Heart left ventricle (tissue), 16 donors: ENCODE measurements at places on chromosomes 16 and 17. TPM values are rescaled to one million over a fixed set of nuclear protein-coding genes. Genes with fewer than 3 reads are reported as not detected.

CES1 gene
- total RNA-seq = 20.6 TPM

USP43 gene
- 0.16 TPM for total RNA-seq

ABHD15 gene
- 5.6 TPM for total RNA-seq

IL17C gene
- total RNA-seq = not detected

ALOX15B gene
- not detected for total RNA-seq

FA2H gene
- total RNA-seq = not detected

TPSD1 gene
- total RNA-seq = 0.38 TPM

BIRC5 gene
- not detected for total RNA-seq

CEMP1 gene
- total RNA-seq = not detected

CLEC10A gene
- total RNA-seq = 2.6 TPM

NR1D1 gene
- 12.2 TPM for total RNA-seq

GRCh38 chr17:38982858-38983746 lies 15.9 kb upstream of the FBXO47 start:
- no peaks in the 10 kb centered on the region for H3K27me3 ChIP-seq
- H3K27ac ChIP-seq = no peak overlapping the region
- DNase-seq = peak; percentile 42
- peaks cover 12% of the 10 kb centered on the region for H3K4me1 ChIP-seq
- H3K36me3 ChIP-seq = no peaks in the 10 kb centered on the region

GRCh38 chr16:9401173-9401572 lies 309.7 kb downstream of the HAPSTR1 start:
- H3K4me1 ChIP-seq = no peaks in the 10 kb centered on the region
- no peak overlapping the region for H3K4me3 ChIP-seq
- no peaks in the 10 kb centered on the region for H3K27me3 ChIP-seq
- H3K36me3 ChIP-seq = no peaks in the 10 kb centered on the region
- no peak overlapping the region for H3K27ac ChIP-seq

DNA sequence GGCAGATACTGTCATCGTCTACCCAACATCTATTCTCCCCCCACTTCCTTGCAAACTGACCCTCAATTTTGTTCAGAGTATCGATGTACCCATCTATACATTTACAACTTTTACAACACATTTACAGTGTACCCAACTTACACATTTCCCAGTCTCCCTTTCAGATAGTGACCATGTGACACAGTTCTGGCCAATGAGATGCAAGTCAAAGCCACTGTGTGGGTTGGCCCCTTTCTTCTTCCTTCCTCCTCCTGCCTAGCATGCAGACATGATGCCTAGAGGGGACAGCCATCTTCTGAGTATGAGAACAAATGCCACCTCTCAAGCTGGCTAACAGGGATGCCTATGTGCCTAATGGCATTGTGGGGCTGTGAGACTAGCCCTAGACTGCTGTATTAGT lies 11.3 kb upstream of the NFAT5 start:
- no peaks in the 10 kb centered on the region for H3K36me3 ChIP-seq
- DNase-seq = no peak
- H3K27ac ChIP-seq = no peak overlapping the region
- H3K27me3 ChIP-seq = no peaks in the 10 kb centered on the region
- H3K4me1 ChIP-seq = no peaks in the 10 kb centered on the region

GRCh38 chr16:27267037-27267677 lies 1.4 kb downstream of the NSMCE1 start:
- H3K27ac ChIP-seq = no peak overlapping the region
- no peaks in the 10 kb centered on the region for H3K27me3 ChIP-seq
- no peaks in the 10 kb centered on the region for H3K36me3 ChIP-seq
- no peak overlapping the region for H3K4me3 ChIP-seq
- DNase-seq = no peak

DNA sequence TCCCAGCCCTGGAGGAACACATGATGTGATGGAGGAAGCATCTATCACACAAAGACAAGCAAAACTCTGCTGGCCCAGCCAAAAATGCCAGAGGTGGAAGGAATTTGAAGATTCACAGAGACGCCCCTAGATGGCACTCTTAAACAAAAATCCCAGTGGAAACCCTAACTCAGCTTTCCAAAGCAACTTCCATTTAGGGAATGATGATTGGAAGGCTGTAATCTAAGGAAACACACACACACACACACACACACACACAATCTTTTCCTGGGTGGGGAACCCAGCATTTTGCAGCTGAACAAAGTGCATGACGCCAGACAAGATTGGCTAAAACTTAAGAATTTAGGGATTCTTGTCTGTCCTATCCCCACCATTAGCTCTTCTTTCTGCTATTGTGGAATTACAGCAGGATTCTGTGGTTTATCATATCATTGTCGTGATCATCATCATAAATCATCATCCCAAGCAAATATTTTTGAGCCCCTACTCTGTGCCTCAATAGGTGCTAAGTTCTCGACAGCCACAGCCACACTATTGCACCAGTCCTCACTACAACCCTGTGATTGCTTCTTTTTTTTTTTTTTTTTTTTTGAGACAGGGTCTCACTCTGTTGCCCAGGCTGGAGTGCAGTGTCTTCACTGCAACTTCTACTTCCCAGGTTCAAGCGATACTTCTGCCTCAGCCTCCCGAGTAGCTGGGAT lies 1.6 kb upstream of the LDAF1 start:
- peaks cover 8% of the 10 kb centered on the region for H3K36me3 ChIP-seq
- H3K27me3 ChIP-seq = no peaks in the 10 kb centered on the region
- H3K27ac ChIP-seq = no peak overlapping the region
- H3K4me3 ChIP-seq = no peak overlapping the region

GRCh38 chr17:64058621-64059020 lies 38.2 kb upstream of the ICAM2 start:
- DNase-seq = no peak
- no peak overlapping the region for H3K4me3 ChIP-seq
- no peaks in the 10 kb centered on the region for H3K4me1 ChIP-seq
- H3K27ac ChIP-seq = no peak overlapping the region
- peaks cover 64% of the 10 kb centered on the region for H3K36me3 ChIP-seq

- peaks cover 37% of the 10 kb centered on the region for H3K4me1 ChIP-seq
- H3K27ac ChIP-seq = peak overlapping the region; percentile 95
- H3K36me3 ChIP-seq = no peaks in the 10 kb centered on the region
- H3K4me3 ChIP-seq = no peak overlapping the region
- no peaks in the 10 kb centered on the region for H3K27me3 ChIP-seq
Observed at GRCh38 chr17:39000021-39000601, 32.9 kb upstream of the FBXO47 start.

DNA sequence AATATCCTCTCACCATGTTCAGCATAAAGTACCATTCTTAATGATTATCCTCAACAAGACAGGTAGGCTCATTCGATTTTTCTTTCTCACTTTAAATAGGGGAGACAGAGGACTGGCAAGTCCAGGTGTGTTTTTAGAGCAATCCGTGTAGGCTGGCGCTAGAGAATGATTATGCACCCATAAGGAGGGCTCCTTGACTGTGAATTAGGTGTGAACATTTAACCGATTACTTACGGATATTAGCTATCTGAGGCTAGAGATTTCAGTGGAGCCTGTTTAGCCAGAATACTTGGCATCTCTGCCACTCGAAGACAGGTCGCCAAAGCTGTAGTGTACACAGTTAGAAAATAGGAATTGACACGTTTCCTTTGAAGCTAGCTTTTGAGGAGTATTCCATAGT lies 1.9 kb downstream of the SEC14L1 start:
- H3K27me3 ChIP-seq = no peaks in the 10 kb centered on the region
- H3K36me3 ChIP-seq = peaks cover 35% of the 10 kb centered on the region
- no peak for DNase-seq
- peak overlapping the region; percentile 96 for H3K27ac ChIP-seq
- peaks cover 15% of the 10 kb centered on the region for H3K4me1 ChIP-seq

DNA sequence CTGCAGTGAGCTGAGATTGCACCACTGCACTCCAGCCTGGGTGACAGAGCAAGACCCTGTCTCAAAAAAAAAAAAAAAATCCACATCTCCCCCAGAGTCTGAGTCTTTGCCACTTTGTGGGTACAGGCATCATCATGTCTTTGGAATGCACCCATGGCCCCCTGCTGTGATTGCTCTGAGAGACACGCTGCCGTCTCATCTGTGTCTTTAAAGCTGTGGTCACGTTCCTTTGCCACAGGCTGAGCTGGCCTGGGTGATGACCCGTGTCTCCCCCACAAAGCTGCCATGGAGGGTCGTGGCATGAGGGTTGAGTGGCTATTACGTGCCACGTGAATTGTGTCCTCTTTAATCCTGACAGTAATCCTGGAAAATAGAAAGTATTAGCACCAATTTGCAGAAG lies 20.2 kb downstream of the CRISPLD2 start:
- H3K4me1 ChIP-seq = peaks cover 33% of the 10 kb centered on the region
- peaks cover 13% of the 10 kb centered on the region for H3K36me3 ChIP-seq
- H3K27me3 ChIP-seq = no peaks in the 10 kb centered on the region
- DNase-seq = no peak
- no peak overlapping the region for H3K27ac ChIP-seq

GRCh38 chr16:1745181-1745899 lies 26.0 kb downstream of the NME3 start:
- H3K27ac ChIP-seq = no peak overlapping the region
- DNase-seq = no peak
- H3K4me3 ChIP-seq = no peak overlapping the region
- H3K4me1 ChIP-seq = no peaks in the 10 kb centered on the region

GRCh38 chr17:15171167-15172047 lies 93.7 kb downstream of the PMP22 start:
- peak; percentile 75 for DNase-seq
- no peak overlapping the region for H3K4me3 ChIP-seq
- no peak overlapping the region for H3K27ac ChIP-seq
- H3K27me3 ChIP-seq = no peaks in the 10 kb centered on the region
- H3K36me3 ChIP-seq = no peaks in the 10 kb centered on the region
- no peaks in the 10 kb centered on the region for H3K4me1 ChIP-seq

- no peak overlapping the region for H3K27ac ChIP-seq
- H3K4me3 ChIP-seq = no peak overlapping the region
- no peaks in the 10 kb centered on the region for H3K27me3 ChIP-seq
- no peaks in the 10 kb centered on the region for H3K4me1 ChIP-seq
- no peaks in the 10 kb centered on the region for H3K36me3 ChIP-seq
Observed at GRCh38 chr16:76241755-76242154, 35.4 kb upstream of the CNTNAP4 start.

- no peak overlapping the region for H3K4me3 ChIP-seq
- no peak for DNase-seq
- no peaks in the 10 kb centered on the region for H3K27me3 ChIP-seq
- H3K4me1 ChIP-seq = peaks cover 28% of the 10 kb centered on the region
- H3K27ac ChIP-seq = no peak overlapping the region
Observed at GRCh38 chr16:69114346-69114975, 9.0 kb downstream of the HAS3 start.

DNA sequence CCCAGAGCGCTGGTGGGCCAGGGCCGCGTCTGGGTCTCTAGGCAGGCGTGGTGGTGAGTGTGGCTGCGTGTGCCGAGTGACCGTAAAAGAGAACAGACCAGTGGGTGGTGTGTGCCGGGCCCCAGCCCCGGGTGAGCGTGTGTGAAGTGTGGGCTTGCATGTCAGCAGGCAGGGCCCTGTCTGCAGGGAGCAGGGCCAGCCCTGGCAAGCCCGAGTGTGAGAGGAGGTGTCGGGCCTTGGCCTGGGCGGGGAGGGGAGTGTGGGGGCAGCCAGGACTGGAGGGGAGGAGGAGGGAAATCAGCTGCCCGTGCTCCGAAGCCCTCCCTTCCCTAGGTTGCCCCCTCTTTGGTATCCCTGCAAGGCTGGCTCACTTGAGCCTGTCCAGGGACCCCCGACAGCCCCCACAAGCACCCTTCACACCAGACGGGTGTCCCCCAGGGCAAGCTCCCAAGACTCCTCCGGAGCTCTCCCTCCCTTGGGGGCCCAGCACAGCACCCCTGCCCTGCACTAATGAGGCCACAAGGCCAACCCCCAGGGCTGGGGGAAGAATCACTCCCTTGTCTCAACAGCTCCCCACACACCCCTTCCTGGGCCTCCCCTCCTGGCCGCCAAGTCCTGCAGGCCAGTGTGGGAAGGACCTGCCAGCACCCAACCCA lies 1.9 kb downstream of the USH1G start:
- H3K27ac ChIP-seq = no peak overlapping the region
- peaks cover 39% of the 10 kb centered on the region for H3K27me3 ChIP-seq

DNA sequence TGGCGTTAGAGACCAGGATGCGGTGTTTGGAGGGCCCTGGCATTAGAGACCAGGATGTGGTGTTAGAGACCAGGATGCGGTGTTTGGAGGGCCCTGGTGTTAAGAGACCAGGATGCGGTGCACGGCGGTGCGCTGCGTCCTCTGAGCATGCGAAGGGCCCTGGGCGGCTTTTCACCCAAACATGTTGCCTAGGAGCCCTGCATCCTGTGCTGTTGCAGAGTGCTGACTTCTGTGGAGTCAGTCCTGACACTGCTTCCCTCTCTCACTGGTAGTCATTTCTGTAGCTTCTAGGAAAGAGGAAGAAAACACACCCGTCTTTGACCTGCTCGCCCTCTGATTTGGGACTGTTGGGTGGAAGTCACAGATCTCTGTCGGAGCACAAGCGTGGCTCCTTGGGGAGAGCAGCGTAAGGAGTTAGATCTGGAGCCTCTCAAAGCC lies 141.2 kb downstream of the LAT start:
- no peak for DNase-seq
- no peak overlapping the region for H3K27ac ChIP-seq
- no peak overlapping the region for H3K4me3 ChIP-seq
- H3K27me3 ChIP-seq = no peaks in the 10 kb centered on the region
- peaks cover 12% of the 10 kb centered on the region for H3K4me1 ChIP-seq

- H3K27me3 ChIP-seq = peaks cover 12% of the 10 kb centered on the region
- H3K4me3 ChIP-seq = no peak overlapping the region
- H3K36me3 ChIP-seq = no peaks in the 10 kb centered on the region
- H3K27ac ChIP-seq = no peak overlapping the region
Observed at GRCh38 chr17:40974366-40974765, 7.6 kb upstream of the KRT39 start.

DNA sequence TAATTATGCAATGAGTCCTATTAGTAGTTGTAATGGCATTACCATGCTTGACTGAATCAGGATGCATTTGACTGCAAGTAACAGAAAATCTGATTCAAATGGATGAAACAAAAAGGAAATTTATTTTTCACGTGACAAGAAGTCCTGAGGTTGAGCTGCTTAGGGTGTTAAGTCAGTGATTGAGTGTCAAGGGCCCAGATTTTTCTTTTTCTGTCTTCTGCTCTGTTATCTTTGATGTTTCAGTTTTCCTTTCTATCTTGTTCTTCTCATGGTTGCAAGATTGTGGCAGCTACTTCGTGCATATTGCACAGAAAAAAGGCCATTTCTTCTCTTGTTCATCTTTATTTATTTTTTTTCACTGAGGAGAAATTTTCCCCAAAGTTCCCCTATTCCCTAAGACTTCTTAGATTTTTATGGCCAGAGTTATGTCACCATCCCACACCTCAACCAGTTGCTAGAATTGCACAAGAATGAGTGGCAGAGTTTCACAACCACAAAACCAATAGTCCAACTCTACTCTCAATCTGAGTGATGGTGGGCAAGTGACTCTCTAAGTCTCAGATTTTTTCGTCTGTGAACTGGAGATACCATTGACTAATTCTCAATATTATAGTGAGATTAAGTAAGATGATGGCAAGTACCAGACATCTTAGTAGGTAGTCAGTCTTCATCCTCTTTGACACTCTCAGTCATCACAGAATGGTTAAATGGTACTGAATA lies 15.7 kb upstream of the GPR139 start:
- DNase-seq = no peak
- no peak overlapping the region for H3K4me3 ChIP-seq

- no peaks in the 10 kb centered on the region for H3K4me1 ChIP-seq
- DNase-seq = no peak
- no peak overlapping the region for H3K27ac ChIP-seq
- no peaks in the 10 kb centered on the region for H3K36me3 ChIP-seq
- no peaks in the 10 kb centered on the region for H3K27me3 ChIP-seq
- no peak overlapping the region for H3K4me3 ChIP-seq
Observed at GRCh38 chr16:62363501-62363900, 327.3 kb upstream of the CDH8 start.
